ENCODE measurements at places on chromosomes 3 and 15. TPM values are rescaled to one million over a fixed set of nuclear protein-coding genes. Genes with fewer than 3 reads are reported as not detected.

Gene MNS1
- total RNA-seq, result 5.1 TPM

Gene AQR
- total RNA-seq, result 32.9 TPM

Gene TEX55
- total RNA-seq, result not detected

Gene ITGA11
- 10.3 TPM for total RNA-seq

Gene GOLGA6L7
- total RNA-seq, result not detected

Gene HYAL1
- total RNA-seq, result 19.4 TPM

Gene TLR9
- total RNA-seq, result 1.1 TPM

Gene A4GNT
- not detected for total RNA-seq

Gene ACSBG1
- 0.18 TPM for total RNA-seq

Gene ZSCAN29
- total RNA-seq, result 24.5 TPM

Gene FSD2
- total RNA-seq, result not detected

Gene RHO
- total RNA-seq, result not detected

Gene TMF1
- total RNA-seq, result 43.3 TPM

Gene ITIH1
- total RNA-seq, result not detected

Gene GLDN
- total RNA-seq, result 94.5 TPM

Gene KLHL6
- total RNA-seq, result 4.7 TPM

Gene MB21D2
- 7.8 TPM for total RNA-seq

Gene CEP70
- 41.0 TPM for total RNA-seq

Gene CPA3
- 10.3 TPM for total RNA-seq

Gene RASGRP1
- 1.2 TPM for total RNA-seq

Gene DUOXA2
- total RNA-seq, result not detected

Gene CD86
- 15.4 TPM for total RNA-seq

Gene MAP1A
- 32.4 TPM for total RNA-seq

Data from sciatic nerve (tissue), 2 donors.